Mucosa of descending colon (tissue), 3 donors: ENCODE measurements at places on chromosomes 2 and 18. TPM values are rescaled to one million over a fixed set of nuclear protein-coding genes. Genes with fewer than 3 reads are reported as not detected.

GALNT14 gene
- not detected for total RNA-seq

CHST10 gene
- total RNA-seq = 0.87 TPM

TMEFF2 gene
- 1.0 TPM for total RNA-seq

OSR1 gene
- total RNA-seq = 0.69 TPM

TSPYL6 gene
- total RNA-seq = not detected

WNT10A gene
- total RNA-seq = 0.17 TPM

ATG16L1 gene
- 42.9 TPM for total RNA-seq

MYCN gene
- 1.1 TPM for total RNA-seq

RGPD3 gene
- 0.16 TPM for total RNA-seq

VSNL1 gene
- total RNA-seq = 2.1 TPM

SPP2 gene
- total RNA-seq = not detected

TUBB8B gene
- total RNA-seq = not detected

SPDYA gene
- total RNA-seq = 1.1 TPM

ACVR1C gene
- total RNA-seq = 19.4 TPM

DNA sequence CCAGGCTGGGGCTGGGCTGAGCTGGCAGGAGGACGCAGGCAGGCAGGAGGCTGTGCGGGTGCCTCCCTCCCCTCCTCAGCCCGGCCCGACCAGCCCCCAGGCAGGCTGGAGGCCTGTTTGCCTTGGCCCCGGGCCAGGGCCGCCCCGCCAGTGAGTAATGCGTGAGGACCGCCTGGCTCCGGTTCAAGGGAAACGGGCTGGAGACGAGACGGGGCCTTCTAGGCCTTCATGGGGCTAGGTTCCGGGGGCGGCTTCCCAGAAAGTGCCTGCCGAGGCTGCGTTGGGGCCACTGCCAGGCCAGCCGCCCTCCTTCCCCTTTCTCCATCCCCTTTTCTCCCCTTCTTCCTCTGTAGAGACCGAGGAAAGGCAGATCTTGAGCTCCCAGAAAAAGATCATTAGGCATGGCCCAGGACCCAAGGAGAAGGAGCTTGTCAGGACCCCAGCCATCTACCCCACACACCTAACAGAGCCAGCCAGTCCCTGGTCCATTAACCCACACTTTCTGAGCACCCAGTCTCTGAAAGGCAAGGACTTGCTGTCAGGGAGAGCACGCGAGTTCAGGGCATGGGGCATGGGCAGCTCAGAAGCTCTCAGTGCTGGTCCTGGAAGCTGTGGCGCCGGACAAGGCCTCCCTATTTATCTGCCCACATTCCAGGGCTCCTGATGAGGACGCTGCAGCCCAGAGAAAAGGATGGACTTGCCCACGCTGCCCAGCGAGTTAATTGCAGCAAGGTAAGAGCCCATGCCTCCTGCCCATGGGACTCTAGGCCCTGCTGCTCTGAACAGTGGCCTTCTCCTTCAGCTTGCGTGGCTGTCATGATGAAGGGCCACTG, 48.5 kb downstream of the SMAD7 start:
- DNase-seq = peak; percentile 85

DNA sequence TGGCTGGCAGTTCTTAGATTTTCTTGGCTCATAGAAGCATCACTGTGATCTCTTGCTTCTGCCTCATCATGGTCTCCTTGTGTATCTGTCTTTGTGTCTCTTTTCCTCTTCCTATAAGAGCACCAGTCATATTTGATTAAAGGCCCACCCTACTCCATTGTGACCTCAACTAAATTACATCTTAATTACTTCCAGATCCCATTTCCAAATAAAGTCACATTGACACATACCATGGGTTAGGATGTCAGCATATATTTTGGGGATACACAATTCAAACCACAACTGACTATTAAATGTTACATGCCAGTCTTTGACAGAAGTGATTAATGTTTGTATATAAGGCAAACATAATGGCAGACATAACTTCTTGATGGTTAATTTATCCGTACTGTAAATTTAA, 27.3 kb upstream of the TMX3 start:
- DNase-seq = no peak

DNA sequence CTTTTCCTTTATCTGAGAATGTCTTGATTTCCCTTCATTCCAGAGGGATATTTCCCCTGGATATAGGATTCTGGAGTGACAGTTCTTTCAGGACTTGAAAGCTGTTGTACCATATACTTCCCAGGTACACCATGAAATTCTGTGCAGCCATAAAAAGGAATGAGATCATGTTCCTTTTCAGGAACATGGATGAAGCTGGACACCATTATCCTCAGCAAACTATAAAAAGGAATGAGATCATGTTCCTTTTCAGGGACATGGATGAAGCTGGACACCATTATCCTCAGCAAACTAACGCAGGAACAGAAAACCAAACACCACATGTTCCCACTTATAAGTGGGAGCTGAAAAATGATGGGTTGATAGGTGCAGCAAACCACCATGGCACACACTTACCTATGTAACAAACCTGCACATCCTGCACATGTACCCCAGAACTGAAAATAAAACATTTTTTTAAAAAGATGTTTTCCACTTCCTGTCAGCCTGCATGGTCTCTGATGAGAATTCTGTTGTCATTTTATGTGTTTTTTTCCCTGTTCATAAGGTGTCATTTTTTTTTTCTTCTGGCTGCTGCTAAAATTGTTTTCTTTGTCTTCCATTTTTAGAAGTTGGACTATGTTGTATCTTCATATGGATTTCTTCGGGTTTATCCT, 133.3 kb downstream of the DNAH6 start:
- no peak for DNase-seq

GRCh38 chr2:180662941-180663471, 317.4 kb upstream of the UBE2E3 start:
- DNase-seq = no peak

DNA sequence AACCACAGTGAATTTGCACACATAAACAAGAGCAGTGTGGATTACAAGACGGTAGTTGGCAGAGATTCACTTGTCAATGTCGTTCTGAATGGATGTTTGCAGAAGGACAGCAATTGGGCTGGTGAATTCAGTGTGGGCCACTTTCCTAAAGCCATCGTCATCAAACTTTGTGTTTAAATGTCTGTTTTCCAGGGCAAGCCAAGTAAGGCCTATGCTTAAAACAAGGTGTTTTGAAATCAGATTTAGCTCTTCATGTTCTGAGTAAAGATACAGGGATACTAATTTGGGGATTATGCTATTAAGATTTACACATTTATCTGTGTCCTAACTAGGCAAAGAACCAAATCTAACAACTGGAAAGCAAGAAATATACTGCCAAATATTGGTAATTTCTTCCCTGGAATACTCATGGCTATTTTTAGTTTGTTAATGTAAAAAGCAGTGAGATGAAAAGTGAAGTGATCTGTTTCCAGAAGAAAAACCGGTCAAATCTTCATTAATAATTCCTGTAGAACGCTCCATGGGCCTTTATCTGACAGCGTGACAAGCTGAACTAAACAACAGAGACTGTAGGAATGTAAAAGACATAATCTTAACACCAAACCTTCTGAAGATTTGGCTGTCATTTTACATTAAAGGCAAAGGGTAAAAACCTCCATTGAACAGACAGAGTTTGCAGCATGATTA, 175.7 kb downstream of the ICOS start:
- no peak for DNase-seq

DNA sequence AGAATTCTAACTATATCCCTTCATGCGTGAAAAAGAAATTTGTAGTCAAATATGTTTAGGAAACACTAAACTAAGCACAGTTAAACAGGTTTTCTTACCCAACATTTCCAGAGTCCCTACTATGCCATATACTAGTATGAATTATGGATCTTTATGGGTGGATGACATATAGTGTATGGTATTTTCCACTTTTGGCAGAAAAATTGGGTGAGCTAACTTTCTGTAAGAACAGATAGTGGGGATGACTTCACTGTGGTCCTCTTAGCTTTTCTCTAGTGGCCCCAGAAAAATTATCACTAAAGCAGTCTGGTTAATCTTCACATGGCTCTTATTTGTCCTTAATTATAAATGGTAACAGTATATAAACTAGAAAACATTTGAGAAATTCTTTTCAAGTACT, 240.0 kb upstream of the GULP1 start:
- no peak for DNase-seq

- no peak for DNase-seq
These were observed 16.8 kb upstream of the BOK start for GRCh38 chr2:241541564-241542277.

DNA sequence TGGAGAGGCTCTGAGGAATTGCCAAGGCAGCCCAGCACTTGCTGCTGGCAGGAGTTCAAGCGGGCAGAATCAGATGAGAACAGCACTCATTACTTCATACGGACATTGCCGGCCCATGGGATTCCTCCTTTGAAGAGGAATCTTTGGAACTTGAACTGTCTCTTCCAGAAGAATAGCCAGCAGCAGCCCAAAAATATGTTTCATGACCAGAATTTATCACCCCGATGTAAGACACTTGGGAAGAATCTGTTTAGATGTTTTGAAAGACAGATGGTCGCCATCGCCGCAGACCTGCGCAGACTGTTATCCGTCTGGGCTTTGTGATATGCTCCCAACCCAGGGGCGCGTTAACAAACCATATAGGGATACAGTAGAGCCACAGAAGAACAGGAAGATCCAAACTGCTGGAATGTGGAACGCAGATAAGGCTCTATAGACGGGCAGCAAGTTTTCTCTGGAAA, 3.7 kb upstream of the ADI1 start:
- DNase-seq = no peak

- DNase-seq = peak; percentile 83
These were observed 1.0 kb upstream of the B4GALT6 start for GRCh38 chr18:31685097-31686082.

DNA sequence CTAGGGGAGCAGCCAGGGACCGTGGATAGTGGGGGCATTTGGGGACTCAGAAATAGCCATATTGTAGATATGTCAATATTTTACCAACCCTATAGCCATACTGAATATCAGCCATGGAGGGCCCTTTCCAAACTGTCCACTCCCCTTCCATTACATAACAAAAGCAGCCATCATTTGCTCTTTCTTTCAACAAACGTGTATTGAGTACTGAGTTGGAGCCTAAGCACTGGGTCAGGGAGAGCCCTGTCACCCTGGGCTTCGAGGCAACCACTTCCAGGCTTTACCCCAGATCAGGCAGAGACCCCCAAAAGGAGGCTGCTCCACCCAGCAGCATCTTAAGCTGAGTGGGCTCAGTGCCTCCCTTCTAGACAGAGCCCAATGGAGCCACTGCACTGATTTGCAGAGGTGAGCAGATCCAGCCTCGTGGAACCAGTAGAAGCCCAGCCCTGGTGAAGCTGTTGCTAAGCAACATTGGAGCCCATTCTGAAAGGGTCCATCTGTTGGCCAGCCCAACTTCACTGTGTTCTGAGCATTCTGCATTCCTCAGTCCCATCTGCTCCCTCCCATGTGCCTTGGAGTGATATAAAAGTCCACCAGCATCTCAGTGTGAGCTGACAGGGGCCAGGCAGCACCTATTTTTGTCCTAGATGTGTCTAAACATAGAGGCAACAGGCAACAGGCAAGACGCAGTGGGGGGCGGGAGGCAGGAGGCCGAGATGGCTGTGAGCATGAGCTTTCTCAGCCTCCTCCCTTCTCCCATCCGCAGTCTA, 112.1 kb downstream of the PLB1 start:
- DNase-seq = no peak

DNA sequence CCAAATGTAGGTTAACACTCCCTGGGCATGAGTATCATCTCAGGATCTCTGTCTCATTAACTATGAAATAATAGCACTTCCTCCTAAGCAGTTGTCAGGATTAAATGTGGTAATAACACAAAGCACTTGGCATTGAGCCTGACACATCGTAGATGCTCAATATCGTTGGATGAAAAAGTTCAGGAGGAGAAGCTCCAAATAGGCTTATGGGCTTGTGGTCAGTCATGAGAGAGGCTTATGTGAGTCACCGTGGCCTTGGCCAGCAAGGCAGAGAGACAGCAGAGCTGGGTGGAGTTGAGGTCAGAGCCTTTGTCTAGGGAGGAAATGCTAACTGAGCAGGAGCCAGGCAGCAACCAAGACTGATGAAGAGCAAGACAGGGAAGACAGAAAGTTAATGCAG, 68.3 kb upstream of the PPM1B start:
- peak; percentile 42 for DNase-seq

- peak; percentile 55 for DNase-seq
These were observed 1.4 kb downstream of the DOCK10 start for GRCh38 chr2:225040856-225041206.

DNA sequence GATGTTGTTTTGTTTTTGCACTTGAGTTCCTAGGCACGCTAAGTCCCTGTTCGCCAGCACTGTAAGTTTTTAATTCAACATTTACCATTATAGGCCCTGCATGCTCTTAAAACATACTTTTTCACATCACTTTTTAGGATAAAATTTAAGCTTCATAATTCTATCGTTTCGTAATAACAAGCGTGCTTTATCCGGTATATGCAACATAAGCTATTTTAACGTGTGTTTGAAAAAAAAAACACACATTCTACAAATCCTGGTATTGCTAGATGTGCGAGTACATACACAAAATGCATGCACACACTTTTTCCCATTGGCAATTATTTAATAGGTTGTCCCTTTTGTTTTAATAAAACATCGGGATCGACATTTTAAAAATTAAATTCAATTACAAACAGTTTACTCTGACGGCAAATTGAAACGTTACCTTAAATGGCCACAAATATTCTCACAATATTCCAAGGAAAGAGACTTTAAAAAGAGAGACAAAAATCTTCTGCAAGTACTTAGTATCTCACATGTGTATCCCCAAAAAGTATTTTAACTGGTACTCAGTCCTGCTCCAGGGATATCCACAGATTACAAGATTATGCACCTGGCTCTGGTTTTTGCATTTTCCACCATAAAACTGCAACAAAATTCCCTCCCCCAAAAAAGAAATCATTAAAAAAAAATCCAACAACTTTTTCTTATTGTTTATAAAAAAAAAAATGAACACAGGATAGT, 1.0 kb upstream of the TCF4 start:
- no peak for DNase-seq

DNA sequence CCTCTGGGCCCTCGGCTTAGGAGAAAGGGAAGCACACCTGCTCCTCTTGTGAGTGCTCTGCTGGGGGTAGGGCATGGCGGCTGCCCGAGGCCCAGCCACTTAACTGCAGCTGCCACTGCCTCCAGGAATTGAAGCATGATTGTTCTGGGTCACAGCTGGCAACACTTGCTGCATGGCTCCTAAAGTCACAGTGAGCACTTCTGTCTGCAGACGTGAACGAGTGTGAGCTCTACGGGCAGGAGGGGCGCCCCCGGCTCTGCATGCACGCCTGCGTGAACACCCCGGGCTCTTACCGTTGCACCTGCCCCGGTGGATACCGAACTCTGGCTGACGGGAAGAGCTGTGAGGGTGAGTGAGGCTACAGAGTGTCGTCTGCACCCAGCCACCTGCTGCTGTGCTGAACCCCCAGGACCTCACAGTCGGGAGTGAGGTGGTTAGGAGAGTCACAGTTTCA, 44.4 kb downstream of the FBLN7 start:
- no peak for DNase-seq
